ENCODE measurements at places on chromosomes 2 and 18. TPM values are rescaled to one million over a fixed set of nuclear protein-coding genes. Genes with fewer than 3 reads are reported as not detected.

The GAD1 gene
- not detected for total RNA-seq

The HYCC2 gene
- total RNA-seq: 4.0 TPM

The DCDC2C gene
- not detected for total RNA-seq

The SERPINB2 gene
- total RNA-seq: 2.3 TPM

The RIF1 gene
- total RNA-seq: 11.9 TPM

The ARHGAP15 gene
- total RNA-seq: 6.9 TPM

The HOXD8 gene
- total RNA-seq: 1.1 TPM

The ASTL gene
- total RNA-seq: not detected

DNA sequence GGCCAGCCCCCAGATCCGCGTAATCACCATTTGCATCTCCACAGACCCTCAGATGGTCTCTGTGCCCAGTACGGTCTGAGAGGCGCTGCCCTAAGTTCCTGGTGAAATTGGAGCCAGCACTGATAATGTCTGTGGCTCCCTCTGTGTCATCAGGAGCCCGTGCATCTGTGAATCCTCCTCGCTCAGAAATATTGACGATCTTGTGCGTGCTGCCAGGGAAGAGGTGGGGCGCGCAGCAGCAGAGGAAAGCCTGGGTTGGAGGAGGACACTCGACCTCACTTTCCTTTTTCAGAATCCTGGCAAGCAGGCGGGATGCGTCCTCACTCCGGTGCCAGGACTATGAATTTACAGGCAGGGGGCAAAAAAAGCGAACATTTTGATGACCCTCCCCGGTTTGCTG, 686.1 kb upstream of the SALL3 start:
- no peak overlapping the region for H3K27ac ChIP-seq
- H3K36me3 ChIP-seq: no peaks in the 10 kb centered on the region
- peak overlapping the region; percentile 4 for H3K4me3 ChIP-seq
- H3K4me1 ChIP-seq: no peaks in the 10 kb centered on the region
- no peaks in the 10 kb centered on the region for H3K27me3 ChIP-seq

GRCh38 chr2:73225513-73226360, 7.3 kb downstream of the PRADC1 start:
- no peak for DNase-seq
- H3K27me3 ChIP-seq: no peaks in the 10 kb centered on the region
- peaks cover 75% of the 10 kb centered on the region for H3K36me3 ChIP-seq
- no peak overlapping the region for H3K4me3 ChIP-seq
- no peaks in the 10 kb centered on the region for H3K4me1 ChIP-seq

GRCh38 chr2:205280596-205281236, 401.6 kb upstream of the NRP2 start:
- H3K27ac ChIP-seq: no peak overlapping the region
- H3K36me3 ChIP-seq: no peaks in the 10 kb centered on the region
- H3K4me1 ChIP-seq: no peaks in the 10 kb centered on the region
- H3K4me3 ChIP-seq: no peak overlapping the region

GRCh38 chr2:176781570-176782217, 430.9 kb upstream of the HNRNPA3 start:
- H3K27ac ChIP-seq: no peak overlapping the region
- no peak overlapping the region for H3K4me3 ChIP-seq
- DNase-seq: no peak

GRCh38 chr2:122866095-122866494, 1110.6 kb downstream of the TSN start:
- no peaks in the 10 kb centered on the region for H3K27me3 ChIP-seq
- H3K27ac ChIP-seq: no peak overlapping the region
- no peak overlapping the region for H3K4me3 ChIP-seq
- no peak for DNase-seq
- no peaks in the 10 kb centered on the region for H3K36me3 ChIP-seq

GRCh38 chr2:155815851-155816250, 516.7 kb downstream of the NR4A2 start:
- H3K4me1 ChIP-seq: no peaks in the 10 kb centered on the region
- no peaks in the 10 kb centered on the region for H3K36me3 ChIP-seq
- H3K27me3 ChIP-seq: no peaks in the 10 kb centered on the region
- H3K27ac ChIP-seq: no peak overlapping the region

- H3K4me3 ChIP-seq: no peak overlapping the region
- DNase-seq: peak; percentile 81
- no peaks in the 10 kb centered on the region for H3K36me3 ChIP-seq
- H3K27me3 ChIP-seq: no peaks in the 10 kb centered on the region
- H3K4me1 ChIP-seq: no peaks in the 10 kb centered on the region
- no peak overlapping the region for H3K27ac ChIP-seq
These were observed 60.9 kb upstream of the MMADHC start for GRCh38 chr2:149648282-149649030.

DNA sequence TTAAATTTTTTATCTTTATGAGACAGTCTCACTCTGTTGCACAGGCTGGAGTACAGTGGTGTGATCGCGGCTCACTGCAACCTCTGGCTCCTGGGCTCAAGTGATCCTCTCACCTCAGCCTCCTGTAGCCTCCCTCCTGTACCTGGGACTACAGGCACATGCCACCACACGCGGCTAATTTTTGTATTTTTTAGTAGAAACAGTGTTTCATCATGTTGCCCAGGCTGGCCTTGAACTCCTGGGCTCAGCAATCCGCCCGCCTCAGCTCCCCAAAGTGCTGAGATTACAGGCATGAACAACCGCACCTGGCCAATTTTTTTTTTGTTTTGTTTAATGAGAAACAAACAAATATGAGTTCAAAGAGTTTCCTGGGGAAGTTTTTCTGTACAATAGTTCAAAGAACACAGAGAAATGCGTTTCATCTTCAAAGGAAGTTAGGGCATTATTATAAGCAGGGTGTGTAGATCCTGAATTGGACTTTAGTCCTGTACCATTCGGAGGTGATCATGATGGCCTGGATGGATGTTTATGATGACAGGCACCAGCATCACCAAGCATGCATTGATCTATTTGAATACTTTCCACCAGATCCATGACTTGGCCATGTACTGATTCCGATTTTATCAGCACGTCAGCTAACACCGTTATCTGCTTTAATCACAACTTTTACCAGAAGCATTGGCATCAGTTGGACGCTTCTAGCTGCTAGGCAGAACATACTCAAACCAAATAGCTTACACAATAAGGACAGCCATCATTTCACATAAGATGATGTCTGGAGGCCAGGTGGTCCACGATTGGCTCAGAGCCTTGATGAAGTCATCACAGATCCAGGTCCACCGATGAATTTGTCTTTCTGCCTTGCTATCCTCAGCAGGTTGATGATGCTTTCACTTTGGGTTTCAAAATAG, 28.9 kb downstream of the TCF23 start:
- no peaks in the 10 kb centered on the region for H3K27me3 ChIP-seq
- H3K36me3 ChIP-seq: no peaks in the 10 kb centered on the region
- DNase-seq: no peak
- no peak overlapping the region for H3K4me3 ChIP-seq

- no peak overlapping the region for H3K4me3 ChIP-seq
- no peaks in the 10 kb centered on the region for H3K36me3 ChIP-seq
- no peak for DNase-seq
These were observed 144.0 kb downstream of the ZRANB3 start for GRCh38 chr2:135386993-135387392.

- no peak overlapping the region for H3K4me3 ChIP-seq
- peaks cover 14% of the 10 kb centered on the region for H3K4me1 ChIP-seq
- DNase-seq: no peak
- no peaks in the 10 kb centered on the region for H3K36me3 ChIP-seq
These were observed 3.7 kb upstream of the MFSD6 start for GRCh38 chr2:190404487-190404886.

- H3K27ac ChIP-seq: peak overlapping the region; percentile 77
- no peaks in the 10 kb centered on the region for H3K36me3 ChIP-seq
- no peak for DNase-seq
- H3K4me1 ChIP-seq: peaks cover 97% of the 10 kb centered on the region
- H3K4me3 ChIP-seq: no peak overlapping the region
These were observed 116.1 kb downstream of the SPTBN1 start for GRCh38 chr2:54572262-54572635.

Data from right atrium auricular region (tissue), 2 donors.